NCI-H446 (cell line): ENCODE measurements at places on chromosomes 12 and 14.
A peak's percentile ranks its signal among the peaks of the same experiment; 100 is the strongest.

DNA sequence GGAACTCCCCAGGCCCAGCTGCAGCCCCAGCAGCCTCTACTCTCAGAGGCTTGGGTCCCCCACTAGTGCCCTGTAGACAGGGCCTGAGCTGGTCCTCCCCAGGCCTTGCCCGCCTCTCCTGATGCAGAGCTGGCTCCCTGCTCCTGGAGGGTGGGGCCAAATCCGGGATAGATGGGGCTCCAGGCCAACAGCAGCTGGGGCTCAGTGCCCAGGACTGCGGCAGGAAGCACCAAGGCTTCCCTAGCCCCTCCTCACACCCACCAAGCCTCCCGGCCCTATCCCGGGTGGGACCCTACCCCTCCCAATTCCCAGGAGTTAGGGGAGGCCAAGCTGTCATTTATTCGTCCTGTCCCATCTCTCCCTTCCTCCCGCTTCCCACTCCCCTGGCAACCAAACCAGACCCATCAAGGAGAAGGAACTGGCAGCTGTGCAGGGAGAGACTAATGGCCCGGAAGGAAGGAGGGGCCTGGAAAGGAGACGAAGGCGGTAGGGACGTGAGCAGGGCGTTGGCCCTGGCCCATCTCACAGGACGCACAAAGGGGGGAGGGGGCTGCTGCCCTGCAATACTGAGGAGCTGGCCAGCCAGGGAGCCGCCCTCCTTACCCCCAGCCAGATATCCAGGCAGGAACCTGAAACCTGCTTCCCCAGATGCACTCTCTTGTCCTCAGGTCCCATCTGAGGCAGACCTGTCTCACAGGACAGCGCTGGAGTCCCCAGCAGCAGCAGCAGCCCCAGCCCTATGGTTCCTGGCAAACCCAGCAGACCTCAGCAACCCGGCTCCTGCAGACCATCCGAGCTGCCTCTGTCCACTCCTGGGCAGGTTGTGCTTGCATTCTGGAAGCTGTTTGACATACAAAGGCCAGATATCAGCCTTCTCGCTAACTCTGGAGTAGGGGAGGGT is 1.6 kb upstream of the PRPH start:
- DNase-seq: peak; percentile 99

GRCh38 chr12:15728118-15728598 is 61.0 kb downstream of the EPS8 start:
- DNase-seq: no peak

DNA sequence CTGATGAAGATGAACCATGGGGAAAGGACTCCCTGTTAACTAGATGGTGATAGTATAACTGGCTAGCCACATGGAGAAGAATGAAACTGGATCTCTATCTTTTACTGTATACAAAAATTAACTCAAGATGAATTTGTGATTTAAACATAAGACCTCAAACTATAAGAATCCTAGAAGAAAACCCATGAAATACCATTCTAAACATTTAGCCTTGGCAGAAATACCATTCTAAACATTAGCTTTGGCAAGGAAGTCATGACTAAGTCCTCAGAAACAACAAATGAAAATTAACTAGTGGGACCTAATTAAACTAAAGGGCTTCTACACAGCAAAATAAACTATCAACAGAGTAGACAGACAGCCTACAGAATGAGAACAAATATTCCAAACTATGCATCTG is 28.4 kb upstream of the NOVA1 start:
- no peak for DNase-seq

GRCh38 chr14:99043756-99044155 is 228.2 kb downstream of the BCL11B start:
- DNase-seq: no peak

GRCh38 chr12:114395755-114396152 is 10.2 kb downstream of the TBX5 start:
- no peak for DNase-seq

GRCh38 chr12:49507139-49507538 is 31.7 kb upstream of the KCNH3 start:
- DNase-seq: no peak

DNA sequence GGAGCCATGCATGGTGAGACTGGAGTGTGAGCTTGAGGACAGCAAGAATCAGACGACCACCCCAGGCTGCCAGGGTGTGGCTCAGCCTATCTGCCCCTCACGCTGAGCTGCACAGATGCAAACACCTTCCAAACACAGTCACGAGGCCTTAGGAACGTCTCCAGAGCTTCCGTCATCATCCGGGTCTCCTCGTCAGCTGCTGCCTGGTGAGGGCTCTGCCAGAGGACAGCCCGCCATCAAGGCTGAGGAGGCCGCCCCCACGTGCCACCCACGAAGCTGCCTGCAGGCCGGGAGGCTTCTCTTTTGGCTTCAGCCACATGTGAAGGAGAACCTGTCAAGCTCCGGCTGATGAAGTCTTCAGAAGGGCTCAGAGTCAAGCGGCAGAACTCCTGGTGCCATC is 13.4 kb downstream of the DDX51 start:
- DNase-seq: no peak

DNA sequence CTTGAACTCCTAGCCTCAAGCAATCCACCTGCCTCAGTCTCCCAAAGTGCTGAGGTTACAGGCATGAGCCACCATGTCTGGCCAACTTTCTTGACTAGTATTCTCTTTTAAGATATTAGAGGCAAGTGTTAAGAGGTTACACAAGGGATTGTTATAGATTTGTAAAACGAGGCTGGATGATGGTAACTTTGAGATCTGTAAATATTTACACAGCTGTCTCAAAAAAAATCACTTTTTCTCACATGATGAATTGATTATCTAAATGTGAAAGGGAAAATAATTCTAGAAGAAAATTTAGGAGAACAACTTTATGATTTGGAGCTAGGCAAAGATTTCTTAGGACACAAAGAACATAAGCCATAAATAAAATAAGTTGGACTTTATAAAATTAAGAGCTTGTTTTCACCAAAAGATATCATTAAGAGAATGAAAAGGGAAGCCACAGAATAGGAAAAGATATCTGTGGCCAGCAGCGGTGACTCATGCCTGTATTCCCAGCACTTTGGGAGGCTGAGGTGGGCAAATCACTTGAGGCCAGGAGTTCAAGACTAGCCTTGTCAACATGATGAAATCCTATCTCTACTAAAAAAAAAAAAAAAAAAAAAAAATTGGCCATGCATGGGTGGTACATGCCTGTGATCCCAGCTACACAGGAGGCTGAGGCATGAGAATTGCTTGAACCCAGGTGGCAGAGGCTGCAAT is 77.4 kb downstream of the BBS10 start:
- no peak for DNase-seq

GRCh38 chr12:54968181-54968730 is 16.3 kb downstream of the TESPA1 start:
- DNase-seq: no peak

- no peak for DNase-seq
Measured at GRCh38 chr12:92253301-92253700, 107.7 kb upstream of the BTG1 start.

- no peak for DNase-seq
Measured at GRCh38 chr12:121838126-121838525, 20.5 kb downstream of the HPD start.

DNA sequence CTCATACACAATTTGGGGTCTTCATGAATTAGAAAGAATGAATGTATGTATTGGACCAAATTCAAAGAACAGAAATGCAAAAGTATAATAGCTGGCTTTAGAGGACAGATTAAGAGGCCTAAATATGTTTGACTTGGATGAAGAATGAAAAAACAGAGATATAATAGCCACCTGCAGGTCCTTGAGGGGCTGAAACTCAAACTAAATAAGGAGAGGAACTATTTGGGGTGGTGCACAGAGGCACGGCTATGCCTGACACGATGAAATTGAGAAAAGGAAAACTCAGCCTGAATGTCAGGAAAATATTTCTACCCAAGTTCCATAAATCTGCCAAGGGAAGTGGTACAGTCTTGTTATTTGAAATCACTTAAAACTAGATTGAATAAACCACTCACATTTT is 222.9 kb upstream of the DDHD1 start:
- DNase-seq: no peak

- no peak for DNase-seq
Measured at GRCh38 chr14:96422992-96423391, 31.1 kb downstream of the AK7 start.

DNA sequence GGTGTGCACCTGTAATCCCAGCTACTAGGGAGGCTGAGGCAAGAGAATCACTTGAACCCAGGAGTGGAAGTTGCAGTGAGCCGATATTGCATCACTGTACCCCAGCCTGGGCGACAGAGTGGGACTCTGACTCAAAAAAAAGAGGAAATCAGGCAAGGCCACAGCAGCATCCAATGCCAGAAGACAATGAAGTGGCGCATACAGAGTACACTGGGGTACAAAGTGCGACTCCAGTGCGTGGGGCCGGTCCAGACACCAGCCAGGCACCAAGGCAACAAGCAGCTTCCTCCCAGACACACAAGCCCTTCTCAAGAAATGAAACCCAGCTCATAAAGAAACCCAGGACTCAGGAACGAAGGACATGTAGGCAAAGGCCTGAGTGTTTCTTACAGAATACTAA is 28.2 kb downstream of the TTC7B start:
- DNase-seq: no peak

DNA sequence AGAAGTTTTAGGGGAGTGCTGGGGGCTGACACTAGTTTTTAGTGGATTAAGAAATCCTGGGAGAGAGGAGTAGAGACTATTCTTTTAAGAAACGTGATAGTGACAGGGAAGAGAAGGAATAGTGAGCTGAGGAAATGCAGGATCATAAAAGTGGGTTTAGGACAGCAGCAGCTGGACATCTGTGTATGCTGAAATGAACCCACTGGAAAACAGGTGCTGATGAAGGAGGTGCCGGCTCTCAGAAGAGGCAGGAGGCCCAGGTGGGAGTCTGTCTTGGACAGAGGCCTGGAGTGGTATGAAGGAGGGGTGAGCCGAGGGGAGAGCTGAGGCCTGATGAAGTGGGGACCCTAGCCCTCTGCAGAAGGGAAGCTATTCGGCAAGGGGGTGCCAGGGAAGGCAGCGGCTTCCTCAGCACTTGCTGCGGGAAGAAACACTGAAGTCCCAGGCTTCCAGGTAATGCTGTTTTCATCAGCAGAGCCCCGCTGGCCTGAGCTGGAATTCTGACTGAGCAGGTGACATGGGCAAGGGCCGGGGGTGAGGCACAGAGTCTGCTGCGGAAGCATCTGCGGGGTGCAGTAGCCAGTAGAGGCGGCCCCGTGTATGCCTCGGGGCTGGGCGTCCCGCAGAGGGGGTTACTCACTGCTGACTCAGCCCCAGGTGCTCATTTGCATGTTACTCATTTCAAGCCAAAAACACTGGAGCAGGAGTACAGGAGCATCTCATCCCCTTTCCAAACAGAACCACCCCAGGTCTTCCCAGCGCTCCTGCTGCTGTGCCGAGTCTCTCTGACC is 89.7 kb downstream of the TMCC3 start:
- DNase-seq: no peak

DNA sequence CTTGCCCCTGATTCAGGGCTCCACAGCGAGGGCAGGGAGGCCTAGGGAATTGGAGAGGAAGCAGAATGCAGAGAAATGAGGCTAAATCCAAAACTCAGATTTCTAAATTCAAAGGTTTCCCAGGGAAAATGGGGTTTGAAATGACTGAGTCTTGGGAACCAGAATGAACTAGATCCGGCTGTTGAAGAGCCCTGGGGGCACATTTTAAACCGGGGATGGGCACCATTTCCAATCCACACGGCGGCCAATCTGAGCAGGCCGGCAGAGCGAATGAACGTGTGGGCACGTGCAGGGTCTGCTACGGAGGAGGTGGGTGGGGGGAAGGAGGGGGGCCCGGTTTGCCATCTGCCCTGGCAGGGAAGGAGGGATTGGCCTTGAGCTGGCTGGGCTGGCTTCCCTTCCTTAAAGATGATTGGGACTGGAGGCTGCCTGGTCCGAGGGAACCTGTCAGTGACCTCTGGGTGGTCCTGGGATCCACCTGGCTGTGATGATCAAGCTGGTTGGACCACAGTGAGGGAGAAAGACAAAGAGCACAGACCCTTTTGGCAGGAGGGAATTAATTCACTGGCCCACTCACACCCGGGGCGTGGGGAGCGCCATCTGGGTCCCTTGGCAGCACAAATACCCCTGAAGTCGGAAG is 161.0 kb downstream of the RBM19 start:
- no peak for DNase-seq

- peak; percentile 7 for DNase-seq
Measured at GRCh38 chr12:120235369-120236323, 29.9 kb downstream of the PXN start.

- no peak for DNase-seq
Measured at GRCh38 chr12:1928439-1929121, 10.1 kb upstream of the CACNA2D4 start.

GRCh38 chr12:95549392-95550084 is 1.7 kb downstream of the USP44 start:
- no peak for DNase-seq

- DNase-seq: no peak
Measured at GRCh38 chr14:33710273-33710672, 240.6 kb downstream of the EGLN3 start.
